CD8-positive, alpha-beta memory T cell (primary cell): ENCODE measurements at places on chromosomes 7 and 10. TPM values are rescaled to one million over a fixed set of nuclear protein-coding genes. Genes with fewer than 3 reads are reported as not detected.

GRCh38 chr7:45028920-45029344, 28.9 kb downstream of the CCM2 start:
- no peaks in the 10 kb centered on the region for H3K27me3 ChIP-seq
- peaks cover 3% of the 10 kb centered on the region for H3K36me3 ChIP-seq
- H3K4me3 ChIP-seq = peak overlapping the region; percentile 100
- peaks cover 67% of the 10 kb centered on the region for H3K4me1 ChIP-seq

PNLIPRP2 gene
- total RNA-seq = not detected

SSC4D gene
- 0.35 TPM for total RNA-seq

- H3K4me1 ChIP-seq = no peaks in the 10 kb centered on the region
- no peak overlapping the region for H3K4me3 ChIP-seq
- no peak for DNase-seq
- no peaks in the 10 kb centered on the region for H3K36me3 ChIP-seq
- H3K27ac ChIP-seq = no peak overlapping the region
Observed at GRCh38 chr7:106358103-106358663, 73.4 kb upstream of the NAMPT start.

DNA sequence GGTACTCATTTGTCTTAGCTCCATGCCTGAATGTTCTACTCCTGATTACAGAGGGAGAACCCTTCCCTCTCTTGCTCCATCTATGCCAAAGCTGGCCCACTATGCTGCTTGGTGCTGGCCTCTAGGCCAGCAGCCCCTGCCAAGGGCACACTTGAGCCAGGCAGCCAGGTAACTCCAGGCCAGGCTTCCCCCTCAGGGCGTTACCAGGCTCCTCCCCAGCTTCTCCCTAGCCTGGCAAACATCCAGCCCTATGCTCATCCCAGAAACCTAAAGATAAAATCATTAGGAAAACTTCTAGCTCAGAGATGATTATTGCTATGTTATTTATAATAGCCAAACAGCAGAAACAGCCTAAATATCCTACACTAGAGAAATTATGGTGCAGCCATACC, 103.7 kb downstream of the KCNMA1 start:
- DNase-seq = no peak
- H3K4me1 ChIP-seq = no peaks in the 10 kb centered on the region
- no peaks in the 10 kb centered on the region for H3K27me3 ChIP-seq
- H3K27ac ChIP-seq = no peak overlapping the region
- H3K36me3 ChIP-seq = no peaks in the 10 kb centered on the region
- H3K4me3 ChIP-seq = no peak overlapping the region
